Hematopoietic multipotent progenitor cell treated with erythropoietin and hydrocortisone succinate and interleukin-3 and kit ligand, for 6 days (in vitro differentiated cells): ENCODE measurements at places on chromosomes 13 and 19.

- no peak for DNase-seq
Observed at GRCh38 chr19:8261881-8262280, 46.3 kb downstream of the CD320 start.

- no peak for DNase-seq
Observed at GRCh38 chr13:66113882-66114526, 1116.1 kb downstream of the PCDH9 start.

- no peak for DNase-seq
Observed at GRCh38 chr13:100527644-100528043, 60.9 kb downstream of the GGACT start.

DNA sequence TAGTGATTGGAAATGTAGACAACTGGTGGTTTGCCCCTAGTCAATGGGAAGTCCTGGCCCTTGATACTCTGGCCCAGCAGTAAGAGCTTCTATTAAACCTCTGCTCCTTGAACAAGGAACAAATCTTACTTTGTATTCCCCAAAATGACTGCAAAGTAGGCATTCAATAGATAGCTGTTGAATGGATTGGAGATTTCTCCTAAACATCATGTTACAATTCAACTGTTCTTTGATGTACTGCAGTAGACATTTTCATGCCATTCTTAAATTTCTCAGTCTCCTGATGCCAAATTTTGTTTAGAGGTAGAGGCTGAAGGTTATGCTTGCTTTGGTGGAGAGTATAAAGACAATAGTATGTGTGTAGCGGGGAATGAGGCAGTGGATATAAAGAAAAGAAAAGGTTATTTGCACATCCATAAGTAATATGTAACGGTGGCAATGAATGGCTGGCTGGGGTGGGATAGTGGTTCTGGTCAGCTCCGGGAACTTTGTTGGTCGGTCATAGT is 12.8 kb downstream of the MIR17HG start:
- no peak for DNase-seq

- no peak for DNase-seq
Observed at GRCh38 chr19:30334841-30335240, 37.3 kb upstream of the ZNF536 start.

DNA sequence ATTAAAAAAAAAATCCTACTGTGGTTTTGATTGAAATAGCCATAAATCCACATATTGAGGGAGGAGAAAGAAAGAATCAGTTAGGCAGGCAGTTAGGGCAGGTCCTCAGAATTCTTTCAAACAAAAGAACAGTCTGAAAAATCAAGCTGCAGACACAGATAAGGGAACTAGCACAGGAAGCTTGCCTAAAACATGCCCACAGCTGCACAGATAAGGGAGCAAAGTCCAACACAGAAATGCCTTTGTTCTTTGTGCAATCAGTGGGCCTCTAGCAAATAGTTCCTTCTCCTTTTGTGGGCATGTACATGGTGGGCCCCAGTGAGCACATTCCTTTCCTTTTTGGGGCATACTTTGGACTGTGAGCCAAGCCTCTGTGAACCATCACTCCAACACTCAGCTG is 42.7 kb downstream of the UTP14C start:
- peak; percentile 49 for DNase-seq
